Ureter (tissue), 1 donor: ENCODE measurements at places on chromosomes 6 and 20. TPM values are rescaled to one million over a fixed set of nuclear protein-coding genes. Genes with fewer than 3 reads are reported as not detected.

The GRM1 gene
- not detected for total RNA-seq

The ESR1 gene
- total RNA-seq: 9.6 TPM

The CYP21A2 gene
- total RNA-seq: 3.8 TPM

The ARMH2 gene
- not detected for total RNA-seq

The ZBTB12 gene
- 6.4 TPM for total RNA-seq

The TFAP2D gene
- not detected for total RNA-seq

The CBLN4 gene
- 0.16 TPM for total RNA-seq

The OTOR gene
- total RNA-seq: not detected

- peak; percentile 62 for DNase-seq
Observed at GRCh38 chr20:36472637-36473090, 68.7 kb upstream of the MYL9 start.

DNA sequence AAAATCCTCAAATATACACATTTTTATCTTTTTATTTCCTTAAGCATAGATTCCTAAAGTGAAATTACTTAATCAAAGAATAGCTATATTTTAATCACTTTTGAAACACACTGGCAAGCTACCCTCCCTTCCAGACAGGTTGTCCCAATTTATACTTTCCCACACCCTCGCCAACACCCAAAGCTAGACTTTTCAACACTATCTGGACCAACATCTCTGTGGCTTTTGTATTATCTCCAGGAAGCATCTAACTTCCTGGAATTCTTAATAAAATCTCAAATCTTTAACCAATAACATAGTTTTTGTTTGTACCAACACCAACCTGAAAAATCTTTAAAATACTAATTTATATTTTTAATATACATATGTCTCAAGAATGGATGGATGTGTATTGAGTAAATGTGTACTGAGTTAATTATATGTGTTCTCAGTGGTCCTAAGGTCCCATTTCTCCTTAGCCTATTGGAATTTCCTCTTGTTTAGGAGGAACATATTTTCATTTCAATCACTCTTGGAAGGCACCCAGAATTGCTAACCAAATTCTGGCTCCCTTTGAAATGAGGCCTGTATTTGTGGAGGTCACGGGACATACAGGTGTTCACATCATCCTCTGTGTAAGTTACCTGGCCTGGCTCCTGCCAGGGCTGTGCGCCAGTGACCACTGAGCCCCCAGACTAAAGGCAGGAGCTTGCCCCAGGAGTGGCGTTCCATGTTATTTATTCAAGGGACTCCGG is 17.4 kb upstream of the GFOD1 start:
- DNase-seq: no peak

GRCh38 chr6:31203345-31203979 is 33.0 kb upstream of the POU5F1 start:
- no peak for DNase-seq

- DNase-seq: no peak
Observed at GRCh38 chr6:79804732-79805131, 142.6 kb downstream of the ELOVL4 start.

GRCh38 chr6:130697271-130697994 is 129.8 kb upstream of the SMLR1 start:
- DNase-seq: no peak

DNA sequence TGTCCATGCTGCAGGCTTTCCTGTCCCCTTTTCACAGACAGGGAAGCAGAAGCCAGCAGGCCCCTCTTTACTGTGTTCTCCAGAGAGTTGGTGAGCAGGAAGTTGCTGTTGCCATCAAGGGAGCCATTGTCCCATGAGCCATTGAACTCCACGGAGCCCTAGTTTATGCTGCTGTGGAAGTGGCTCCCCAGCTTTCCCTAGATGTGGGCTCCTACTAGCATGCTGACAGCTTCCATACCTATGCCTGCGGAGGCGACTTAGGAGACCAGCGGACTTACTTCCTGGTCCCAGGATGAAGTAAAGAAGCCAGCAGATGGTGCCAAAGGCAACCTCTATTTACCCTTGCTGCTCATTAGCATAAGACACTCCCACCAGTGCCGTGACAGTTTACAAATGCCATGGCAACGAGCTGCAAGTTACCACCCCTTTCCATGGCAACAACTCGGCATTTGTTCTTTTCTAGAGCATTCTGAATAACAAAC is 30.8 kb upstream of the FKBP1A start:
- no peak for DNase-seq

DNA sequence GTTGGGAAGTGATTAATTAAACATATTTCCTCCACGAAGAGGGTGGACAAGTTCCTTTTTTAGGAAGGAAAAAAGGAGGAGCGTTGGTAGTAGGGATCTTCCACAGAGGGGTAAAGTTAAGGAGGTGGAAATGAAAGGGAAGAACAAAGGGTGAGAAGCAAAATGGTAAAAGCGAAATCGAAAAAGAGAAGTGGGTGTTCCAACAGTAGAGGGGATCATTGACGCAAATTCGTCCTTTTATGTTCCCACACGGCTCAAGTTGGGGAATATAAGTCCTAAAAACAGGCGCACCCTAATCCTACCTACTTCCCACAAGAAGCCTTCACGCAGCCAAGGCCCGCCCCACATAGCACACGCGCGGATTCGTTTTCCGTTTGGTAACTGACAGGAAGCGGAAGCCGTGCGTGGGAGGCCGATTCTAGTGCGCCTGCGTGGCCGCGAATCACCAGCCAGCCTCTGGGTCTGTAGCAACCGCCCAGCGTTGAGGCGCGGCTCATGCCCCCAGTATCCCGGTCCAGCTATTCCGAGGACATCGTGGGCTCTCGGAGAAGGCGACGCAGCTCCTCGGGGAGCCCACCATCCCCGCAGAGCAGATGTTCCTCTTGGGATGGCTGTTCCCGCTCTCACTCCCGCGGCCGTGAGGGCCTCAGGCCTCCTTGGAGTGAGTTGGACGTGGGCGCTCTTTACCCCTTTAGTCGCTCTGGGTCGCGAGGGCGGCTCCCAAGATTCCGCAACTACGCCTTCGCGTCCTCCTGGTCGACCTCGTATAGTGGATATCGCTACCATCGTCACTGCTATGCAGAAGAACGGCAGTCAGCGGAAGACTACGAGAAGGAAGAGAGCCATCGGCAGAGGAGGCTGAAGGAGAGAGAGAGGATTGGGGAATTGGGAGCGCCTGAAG is at the start of gene NKAPL:
TSS of gene NKAPL (plus strand) at position 421 of the 901 bp plus-strand sequence. CDS start at position 496, 75 bp downstream.
- peak; percentile 74 for DNase-seq

DNA sequence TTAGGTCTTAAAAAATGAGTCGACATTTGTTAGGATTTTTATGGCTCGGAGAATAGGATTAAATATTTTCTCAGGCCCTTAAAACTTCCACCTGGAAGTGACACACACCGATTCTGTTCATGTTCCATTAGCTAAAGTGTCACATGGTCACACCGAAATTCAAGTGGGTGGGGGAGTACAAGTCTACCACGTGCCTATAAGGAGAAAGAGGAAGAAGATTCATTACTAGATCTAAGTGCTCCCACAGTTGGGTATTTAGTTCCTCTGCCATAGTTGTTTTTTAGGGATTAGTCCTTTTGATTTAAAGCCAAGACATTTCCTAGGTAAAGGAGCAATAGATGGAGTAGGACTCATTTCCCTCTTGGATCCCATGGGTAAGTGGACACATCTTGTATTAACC is 4.9 kb upstream of the TOX2 start:
- DNase-seq: no peak

- DNase-seq: no peak
Observed at GRCh38 chr6:3471711-3472110, 14.9 kb upstream of the SLC22A23 start.

DNA sequence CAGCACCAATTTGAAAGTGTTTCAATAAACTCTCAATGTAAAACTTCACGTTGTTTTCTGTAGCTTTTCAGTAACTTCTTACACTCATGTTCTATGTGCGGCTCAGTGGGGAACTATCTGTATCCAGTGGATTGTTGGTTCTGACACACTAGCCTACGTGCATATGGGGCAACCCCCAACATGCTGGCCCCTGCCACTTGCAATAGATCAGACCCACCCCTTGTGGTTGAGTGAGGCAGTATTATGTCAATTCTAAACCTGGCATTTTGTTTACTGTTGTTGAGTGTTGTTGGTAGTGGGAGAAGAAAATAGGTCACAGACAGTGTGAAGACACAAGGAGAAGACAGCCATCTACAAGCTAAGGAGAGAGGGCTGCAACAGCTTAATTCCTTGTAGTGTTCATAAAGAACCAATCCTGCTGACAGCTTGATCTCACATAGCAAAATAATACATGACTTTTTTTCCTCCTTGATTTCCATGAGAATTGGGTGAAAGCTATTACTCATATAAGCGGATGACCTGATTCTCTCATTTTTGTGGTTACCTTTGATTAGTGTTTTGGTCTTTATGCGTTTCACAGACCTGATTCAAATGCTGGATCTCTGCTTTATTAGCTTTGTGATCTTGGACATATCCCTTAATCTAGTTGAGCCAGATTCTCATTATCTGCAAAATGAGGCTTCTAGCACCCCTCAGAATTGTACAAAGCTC is 320.4 kb downstream of the LAMA2 start:
- DNase-seq: no peak

GRCh38 chr6:12034837-12035236 is 22.7 kb downstream of the HIVEP1 start:
- no peak for DNase-seq

GRCh38 chr6:25434921-25435320 is 155.7 kb downstream of the CARMIL1 start:
- no peak for DNase-seq

DNA sequence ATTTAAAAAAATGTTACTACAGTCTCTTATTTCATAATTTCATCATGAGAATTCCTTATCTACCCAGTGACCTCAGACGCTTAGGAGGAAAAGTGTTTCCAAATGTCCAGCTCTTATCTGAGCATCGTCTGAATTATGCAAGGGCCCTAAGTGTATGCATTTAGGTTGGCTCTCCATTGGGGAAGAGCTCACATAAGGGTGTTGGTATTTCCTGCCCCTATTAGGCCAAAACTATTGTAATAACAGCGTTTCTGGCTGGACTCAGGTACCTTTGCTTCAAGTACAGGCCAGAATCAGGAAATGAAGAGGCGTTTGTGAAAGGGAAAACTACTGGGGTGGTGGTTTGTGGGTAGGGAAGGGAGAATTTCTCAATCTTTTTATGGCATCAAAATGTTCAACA is 40.4 kb upstream of the SGK1 start:
- DNase-seq: no peak

- DNase-seq: no peak
Observed at GRCh38 chr20:4763723-4764510, 42.2 kb downstream of the PRND start.

DNA sequence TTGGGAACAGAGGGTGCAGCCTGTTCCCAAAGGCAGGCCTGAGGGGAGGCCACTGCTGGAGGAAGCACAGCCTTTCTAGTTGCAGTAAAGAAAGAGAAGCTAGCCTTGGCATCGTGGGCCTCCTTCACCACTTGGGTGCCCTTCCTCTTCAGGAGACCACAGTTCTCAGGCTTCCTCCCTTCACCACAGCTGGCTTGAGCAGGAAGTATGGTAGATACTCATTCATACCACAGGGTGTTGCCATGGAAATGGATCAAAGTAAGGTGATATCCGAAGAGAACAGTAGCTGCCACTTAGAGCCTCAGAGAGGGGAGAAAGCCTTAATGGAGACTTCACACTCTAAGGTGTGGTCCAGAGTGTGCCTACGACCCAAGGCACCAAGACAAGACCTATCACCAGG is 120.4 kb upstream of the RIPOR2 start:
- no peak for DNase-seq

DNA sequence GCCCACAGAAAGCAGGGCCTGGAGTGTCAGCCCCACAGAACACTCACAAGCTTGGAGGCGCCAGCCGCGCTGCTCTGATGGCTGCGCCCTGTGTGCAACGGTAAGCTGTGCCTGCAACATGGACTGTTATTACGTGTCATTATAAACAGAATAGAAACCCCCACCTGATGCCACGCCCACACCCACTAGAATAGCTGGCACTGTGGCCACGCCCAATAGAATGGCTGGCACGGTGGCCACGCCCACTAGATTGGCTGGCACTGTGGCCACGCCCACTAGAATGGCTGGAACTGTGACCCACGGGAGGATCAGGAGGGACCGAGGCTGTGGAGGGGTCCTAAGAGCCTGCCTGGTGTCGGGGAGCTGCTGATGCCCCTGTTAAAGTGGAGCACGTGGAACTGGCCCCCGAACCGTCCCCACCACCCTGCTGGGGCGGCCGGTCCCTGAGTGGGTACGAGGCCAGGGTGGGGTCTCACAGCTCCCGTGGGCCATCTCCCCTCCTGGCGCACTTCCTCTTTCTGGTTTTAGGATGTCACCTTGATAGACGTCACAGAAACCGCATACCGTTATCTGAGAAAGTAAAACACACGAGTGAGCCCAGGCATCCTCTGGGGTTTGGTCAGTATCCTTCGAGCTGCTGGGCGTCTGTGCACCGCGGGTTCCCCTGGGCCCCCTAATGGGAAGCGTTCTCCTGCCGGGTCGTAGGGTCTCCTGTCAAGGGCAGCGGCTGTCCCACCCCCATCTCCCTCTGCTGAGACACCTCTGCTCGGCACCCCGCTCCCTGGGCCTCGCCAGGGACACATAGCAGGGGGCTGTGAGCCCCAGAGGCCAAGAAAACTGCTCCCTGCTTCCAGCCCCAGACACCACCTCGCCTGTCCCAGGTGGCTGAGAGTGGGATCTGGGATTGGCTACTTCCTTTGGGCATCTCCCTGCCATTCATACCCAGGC is 25.4 kb downstream of the SLC17A9 start:
- DNase-seq: no peak

DNA sequence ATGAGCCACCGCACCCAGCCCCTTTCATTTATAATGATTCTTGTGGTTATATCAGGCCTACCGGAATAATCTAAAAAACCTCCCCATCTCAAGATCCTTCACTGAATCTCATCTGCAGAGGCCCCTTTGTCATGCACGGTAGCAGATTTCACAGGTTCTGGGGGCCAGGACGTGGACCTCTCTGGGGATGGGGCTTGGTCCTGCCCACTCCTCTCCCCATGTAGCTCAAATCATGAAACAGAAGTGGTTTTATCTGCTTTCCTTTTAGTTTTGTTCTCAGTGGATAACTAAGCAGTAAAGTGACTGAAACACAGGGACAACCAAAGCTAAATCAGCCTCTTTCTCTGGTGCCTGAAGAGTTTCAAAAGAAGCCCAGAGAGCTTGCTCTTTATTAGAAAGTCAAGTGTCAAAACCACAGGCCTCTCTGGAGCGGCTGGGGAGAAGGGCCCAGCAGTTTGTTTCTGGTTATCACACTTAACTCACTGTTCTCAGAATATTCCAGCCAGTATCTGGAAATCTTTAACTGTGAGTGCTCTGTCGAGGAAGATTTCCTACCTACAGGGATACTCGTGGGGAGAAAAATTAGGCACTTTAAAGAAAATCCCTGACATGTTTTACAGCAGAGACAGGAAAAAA is 60.6 kb upstream of the FAM184A start:
- DNase-seq: no peak

- DNase-seq: no peak
Observed at GRCh38 chr20:47358039-47358671, 1.7 kb upstream of the ZMYND8 start.

- DNase-seq: no peak
Observed at GRCh38 chr6:133983099-133983939, 30.3 kb downstream of the TBPL1 start.

GRCh38 chr6:7106215-7106751 is 1.5 kb upstream of the RREB1 start:
- no peak for DNase-seq
